Tibial nerve (tissue), 4 donors: ENCODE measurements at places on chromosomes 16 and 17. TPM values are rescaled to one million over a fixed set of nuclear protein-coding genes. Genes with fewer than 3 reads are reported as not detected.

GRCh38 chr16:68713361-68713760 lies 23.7 kb upstream of the CDH1 start:
- H3K4me3 ChIP-seq, result no peak overlapping the region
- H3K4me1 ChIP-seq, result peaks cover 3% of the 10 kb centered on the region
- H3K36me3 ChIP-seq, result no peaks in the 10 kb centered on the region
- no peak for DNase-seq
- H3K27ac ChIP-seq, result no peak overlapping the region

The CCL2 gene
- total RNA-seq, result 39.8 TPM

DNA sequence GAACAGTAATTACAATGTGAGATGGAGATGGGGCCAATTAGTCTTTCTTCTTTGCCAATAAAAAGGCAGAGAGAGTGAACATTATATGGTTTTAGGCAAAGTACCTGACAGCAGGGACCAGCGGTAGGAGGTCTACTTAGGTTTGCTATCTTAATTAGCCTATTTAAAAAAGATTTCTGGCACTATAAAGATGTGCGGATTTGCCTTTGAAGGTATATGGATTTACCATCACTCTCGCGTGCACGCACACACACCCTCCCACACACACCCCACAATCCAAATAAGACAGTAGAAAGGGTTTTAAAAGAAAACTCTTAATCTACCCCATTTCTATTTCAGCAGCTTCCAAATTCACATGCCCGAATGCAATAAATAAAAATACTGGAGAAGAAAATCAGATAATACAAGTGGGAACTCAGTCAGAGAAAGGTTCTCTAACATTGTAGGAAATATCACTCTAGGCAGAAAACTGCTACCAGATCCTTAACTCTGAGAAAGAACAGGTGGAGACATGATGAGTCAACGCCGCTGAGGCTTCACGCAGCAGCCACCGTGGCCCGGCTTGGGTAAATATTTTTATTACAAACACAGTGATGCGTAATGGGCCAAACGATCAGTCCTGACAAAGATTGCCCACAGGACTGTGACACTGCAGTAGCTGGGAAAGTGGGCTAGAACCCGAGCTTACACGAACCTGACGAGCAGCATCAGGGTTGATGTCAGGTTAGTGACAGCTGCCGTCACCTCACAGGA lies 66.6 kb upstream of the AXIN2 start:
- no peak overlapping the region for H3K27ac ChIP-seq
- no peaks in the 10 kb centered on the region for H3K4me1 ChIP-seq

DNA sequence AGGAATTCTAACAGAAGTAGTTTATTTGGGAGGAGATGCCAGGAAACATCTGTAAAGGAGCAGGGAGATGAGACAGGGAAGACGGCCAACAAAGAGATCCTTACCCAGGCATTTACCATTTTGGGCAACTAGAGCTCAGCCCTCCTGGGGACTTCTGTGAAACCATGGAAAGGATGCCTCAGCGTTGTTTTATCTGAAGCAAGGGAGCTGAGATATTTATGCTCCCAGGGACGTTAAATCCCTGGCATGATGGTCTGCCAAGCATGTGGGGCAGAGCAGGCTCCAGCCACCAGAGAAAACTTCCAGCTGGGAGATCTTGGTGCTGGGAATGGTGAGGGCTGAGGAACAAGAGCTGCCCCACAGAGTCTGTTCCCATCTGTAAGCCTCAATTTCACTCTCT lies 114.8 kb upstream of the FOXF1 start:
- no peak overlapping the region for H3K27ac ChIP-seq
- no peaks in the 10 kb centered on the region for H3K36me3 ChIP-seq
- no peaks in the 10 kb centered on the region for H3K4me1 ChIP-seq
- DNase-seq, result no peak
- H3K27me3 ChIP-seq, result no peaks in the 10 kb centered on the region

The GPR179 gene
- 0.21 TPM for total RNA-seq
